Fibroblast of skin of left quadriceps (primary cell): ENCODE measurements at places on chromosomes 3 and 15.

DNA sequence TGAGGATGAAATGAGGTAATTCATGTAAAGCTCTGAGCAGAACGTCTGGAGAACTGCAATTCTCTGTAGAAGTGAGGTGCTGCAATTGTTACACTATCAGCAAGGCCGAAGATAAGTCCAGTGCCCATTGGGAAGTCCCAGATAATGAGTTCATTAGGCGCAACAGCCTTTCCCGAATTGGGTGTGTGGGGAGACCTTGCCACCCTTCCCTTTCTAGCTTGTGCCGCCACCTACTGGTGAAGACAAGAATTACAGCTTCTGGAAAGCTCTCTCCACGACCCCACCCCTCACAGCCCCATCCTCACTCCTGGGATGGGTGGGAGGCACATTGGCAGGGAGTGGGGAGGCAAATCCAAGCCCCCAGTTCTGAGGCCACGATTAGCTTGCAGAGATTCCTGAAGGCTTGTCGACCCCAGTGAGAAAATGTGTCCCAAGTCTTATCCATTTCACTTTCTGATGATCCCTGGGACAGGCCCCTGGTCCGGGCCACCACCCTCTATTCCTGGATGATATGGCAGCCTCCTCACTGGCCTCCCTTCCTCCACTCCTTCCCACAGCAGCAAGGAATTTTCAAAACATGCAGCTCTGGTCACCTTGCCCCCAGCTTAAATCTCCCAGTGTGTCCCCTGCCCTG, 36.4 kb downstream of the FAM3D start:
- peak; percentile 47 for DNase-seq

DNA sequence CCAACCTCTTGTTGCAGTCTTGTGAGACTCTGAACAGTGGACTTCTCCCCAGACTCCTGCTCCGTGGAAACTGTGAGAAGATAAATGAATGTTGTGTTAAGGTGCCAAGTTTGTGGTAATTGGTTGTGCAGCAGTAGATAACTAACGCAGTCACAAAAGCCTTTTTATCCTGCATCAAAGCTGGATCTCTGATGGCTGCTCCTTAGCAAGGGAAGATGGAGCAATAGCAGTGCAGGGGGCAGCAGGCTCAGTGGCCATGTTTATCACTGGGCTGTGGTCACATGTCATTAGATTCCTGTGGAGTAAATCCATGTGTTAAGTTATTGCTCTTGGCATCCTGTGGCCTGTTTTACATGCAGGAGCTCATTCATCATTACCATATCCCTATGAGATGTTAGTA, 13.5 kb downstream of the CMTM7 start:
- no peak for DNase-seq

DNA sequence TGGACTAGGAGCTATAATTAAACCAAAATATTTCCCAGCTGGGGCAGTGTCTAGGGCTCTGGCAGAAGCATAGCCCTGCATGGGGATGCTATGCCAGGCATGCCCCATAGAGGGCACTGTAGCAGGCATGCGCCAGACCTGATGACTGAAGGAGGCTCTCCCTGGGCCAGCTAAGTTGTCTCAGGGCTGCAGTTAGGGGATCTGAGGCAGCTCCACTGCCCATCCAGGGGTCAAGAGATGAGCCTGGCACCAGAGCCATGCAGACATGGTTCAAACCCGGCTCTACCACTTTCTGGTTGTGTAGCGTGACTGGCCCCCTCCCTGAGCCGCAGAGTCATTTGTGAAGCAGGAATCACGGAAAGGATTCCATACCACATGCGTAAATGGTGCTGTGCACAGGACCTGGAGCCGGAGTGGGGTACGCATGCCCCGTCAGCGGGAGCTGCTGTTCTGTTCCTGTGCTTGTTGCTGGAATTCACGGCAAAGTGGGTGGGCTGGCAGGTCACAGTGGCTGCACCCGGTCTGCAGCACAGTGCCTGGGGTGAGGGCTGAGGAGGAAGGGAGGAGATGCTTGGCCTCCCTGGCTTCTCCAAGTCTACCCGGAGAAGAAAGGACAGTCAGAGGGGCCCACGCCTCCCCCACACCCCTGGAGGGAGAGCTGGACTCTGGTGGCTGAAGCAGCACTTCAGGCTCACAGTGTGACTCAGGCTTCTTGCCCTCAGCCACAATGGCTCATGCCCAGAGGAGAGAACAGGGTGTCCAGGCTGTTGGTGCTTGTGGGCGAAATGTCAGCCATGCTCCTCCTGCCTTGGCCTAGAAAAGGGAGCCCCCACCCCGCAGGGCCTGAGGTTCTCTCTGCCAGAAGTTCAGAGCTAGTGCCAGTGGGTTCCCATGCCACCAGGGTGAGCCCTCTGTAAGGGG, 43.1 kb downstream of the DNASE1L3 start:
- DNase-seq, result no peak

GRCh38 chr15:88179562-88179961, 77.0 kb downstream of the NTRK3 start:
- no peak for DNase-seq

DNA sequence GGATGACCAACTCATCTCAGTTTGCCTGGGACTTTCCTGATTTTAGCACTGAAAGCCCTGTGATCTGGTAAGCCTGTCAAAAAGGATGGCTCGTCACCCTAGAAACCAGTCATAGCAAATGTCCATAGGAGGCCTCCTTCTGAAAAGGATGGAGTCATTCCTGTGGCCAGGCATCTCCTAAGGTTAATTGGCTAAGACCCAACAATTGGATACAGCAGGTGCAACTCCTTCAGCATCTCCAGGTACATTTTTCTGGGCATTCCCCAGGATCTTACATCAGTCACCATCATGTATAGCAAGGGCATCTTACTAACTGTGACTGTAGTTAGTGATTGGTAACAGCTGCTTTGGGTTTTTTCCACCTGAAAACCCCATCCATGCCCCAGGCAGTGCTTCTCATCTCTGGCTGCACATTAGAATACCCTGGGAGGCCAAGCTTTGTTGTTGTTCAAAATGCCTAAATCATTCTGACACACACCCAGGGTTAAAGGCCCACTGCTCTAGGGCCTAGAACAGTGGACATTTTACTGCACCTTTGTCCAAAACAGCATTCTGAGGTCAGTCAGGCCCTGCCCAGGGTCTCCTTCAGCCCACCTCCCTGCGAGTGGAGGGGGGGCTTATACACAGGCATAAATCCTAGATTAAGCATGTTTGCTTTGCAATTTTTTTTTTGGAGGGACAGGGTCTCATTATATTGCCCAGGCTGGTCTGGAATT, 28.3 kb upstream of the GALNT15 start:
- DNase-seq, result no peak

GRCh38 chr15:74777769-74778598, 3.9 kb upstream of the CSK start:
- DNase-seq, result no peak

GRCh38 chr3:25690768-25691533, 26.2 kb upstream of the TOP2B start:
- DNase-seq, result no peak
